NCI-H2171 treated with DMSO at 0.1 percent for 48 hours (cell line): ENCODE measurements at places on chromosomes 5 and 9.

DNA sequence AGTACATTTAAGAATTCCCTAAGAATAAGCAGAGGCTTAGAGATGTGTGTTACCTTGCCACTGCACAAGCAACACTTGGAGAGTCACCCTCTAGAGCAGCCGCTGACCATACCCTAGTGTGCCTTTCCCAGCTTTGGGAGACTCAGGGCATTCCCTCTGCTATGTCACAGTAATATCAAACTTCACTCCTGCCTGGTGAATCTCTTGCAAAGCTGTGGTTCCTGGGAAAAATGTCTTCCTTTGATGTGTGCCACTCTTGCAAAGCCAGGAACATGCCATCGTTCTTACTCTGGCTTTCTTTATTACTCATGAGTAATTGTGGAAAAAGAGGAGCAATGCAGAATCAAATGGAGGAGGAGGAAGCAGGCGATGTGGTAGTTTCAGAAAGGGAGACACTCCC lies 173.2 kb downstream of the CCDC192 start:
- no peak for DNase-seq

DNA sequence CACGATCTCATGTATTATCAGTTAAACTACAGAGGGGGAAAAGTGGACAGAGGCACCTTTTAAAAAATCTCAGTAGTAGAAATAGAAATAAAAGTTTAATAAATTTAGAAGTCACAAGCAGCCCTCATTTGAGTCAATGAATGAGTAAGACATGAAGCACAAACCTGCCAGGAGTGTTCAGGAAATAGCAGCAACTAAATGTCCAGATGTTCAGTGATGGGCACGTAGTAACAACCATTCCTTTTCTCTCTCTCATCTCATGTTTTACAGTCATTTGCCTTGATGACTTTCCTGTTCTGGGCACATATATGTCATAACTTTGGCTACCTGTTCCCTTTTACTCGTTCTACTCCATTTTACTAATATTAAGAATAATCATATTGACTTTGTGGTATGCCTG lies 17.7 kb downstream of the ISOC1 start:
- no peak for DNase-seq

GRCh38 chr9:33287087-33287490 lies 3.2 kb upstream of the NFX1 start:
- peak; percentile 59 for DNase-seq

DNA sequence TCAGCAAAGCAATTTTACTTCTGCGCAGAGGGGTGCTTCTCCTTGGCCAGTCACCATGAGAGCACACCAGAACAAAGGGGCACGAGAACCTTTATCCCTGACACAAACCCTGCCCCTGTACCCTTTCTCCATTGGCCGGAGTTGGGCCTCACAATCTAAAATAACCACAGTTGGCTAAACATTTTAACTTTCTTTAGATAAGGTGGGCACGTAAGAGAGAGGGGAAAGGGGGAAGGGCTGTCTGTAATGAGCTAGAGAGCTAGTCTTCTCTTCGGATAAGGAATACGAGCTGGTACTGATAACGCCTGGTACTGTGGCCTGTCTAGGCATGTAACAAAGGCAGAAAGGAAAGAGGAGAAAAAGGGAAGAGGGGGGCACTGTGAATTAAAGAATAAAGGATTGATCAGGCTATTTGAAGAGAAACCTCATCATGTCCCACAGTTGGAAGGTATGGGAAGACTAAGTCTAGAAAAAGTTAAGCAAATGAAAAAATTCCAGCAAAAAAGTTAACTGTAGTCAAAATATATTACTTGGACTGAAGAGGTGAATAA lies 1.8 kb upstream of the IARS1 start:
- no peak for DNase-seq

- no peak for DNase-seq
These were observed 110.7 kb upstream of the MAMDC2 start for GRCh38 chr9:69932901-69933300.

GRCh38 chr9:129175515-129175824 lies 2.6 kb downstream of the IER5L start:
- DNase-seq = no peak

DNA sequence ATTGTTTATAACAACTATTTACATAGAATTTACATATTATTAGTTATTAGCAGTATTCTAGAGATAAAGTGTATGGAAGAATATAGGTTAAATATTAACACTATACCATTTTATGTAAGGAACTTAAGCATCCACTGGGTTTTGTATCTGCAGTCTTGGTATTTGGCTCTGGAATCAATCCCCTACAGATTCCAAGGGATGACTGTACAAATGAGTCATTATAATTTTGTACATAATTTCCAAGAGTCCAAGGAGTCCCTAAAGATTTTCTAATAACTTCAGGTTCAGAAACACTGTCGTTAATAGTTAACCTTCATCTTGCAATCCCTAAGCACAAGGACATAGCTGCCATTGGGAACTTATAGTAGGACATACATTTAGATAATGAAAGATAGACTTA lies 254.8 kb upstream of the PDE4D start:
- no peak for DNase-seq

DNA sequence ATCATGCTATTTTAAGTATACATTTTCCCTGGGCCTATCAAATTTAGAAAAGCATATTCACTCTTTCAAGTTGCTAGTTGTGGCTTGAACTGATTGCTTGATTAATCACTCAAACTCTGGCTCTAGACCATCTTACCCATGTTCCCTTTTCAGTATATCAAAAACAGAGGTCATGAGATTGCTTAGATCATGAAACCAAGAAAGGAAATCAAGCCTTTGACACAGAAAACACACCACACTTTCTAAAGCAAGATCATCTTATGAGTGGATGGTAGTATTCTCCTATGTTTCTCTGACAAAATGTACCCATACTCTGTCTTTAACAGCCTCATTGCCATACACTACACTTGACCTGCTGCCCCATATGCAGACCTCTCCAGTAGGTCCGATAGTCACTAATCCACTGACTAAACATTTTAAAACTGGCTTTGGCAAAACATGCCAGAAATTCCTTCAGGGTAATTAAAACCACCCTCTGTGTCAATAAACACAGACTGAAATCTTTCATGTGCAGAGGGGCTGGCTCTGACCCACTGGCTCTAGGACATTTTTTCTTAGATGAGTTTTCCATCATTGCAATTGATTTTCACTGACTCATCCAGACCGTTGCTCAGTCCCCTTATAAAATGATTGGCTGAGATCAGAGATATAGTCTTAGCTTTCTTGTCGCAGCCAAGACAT lies 18.2 kb downstream of the PPP2R2B start:
- DNase-seq = no peak

DNA sequence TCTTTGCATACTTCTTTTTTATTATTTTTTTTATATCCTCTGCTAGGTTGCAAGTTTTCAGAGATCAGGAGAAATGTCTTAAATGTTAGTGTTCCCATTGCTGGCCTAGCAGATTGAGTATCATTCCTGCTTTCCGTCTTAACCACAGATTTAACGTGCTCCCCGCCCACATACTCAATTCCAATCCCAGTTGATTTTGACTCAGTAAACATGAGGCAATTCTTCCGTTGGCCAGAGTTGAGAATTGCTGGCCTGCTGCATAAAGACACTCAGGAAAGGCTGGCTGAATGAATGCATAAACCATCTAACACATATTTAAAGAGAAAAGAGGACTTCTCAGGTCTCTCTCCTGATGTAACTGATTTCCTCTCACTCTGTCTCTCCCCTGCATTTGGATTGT lies 46.8 kb upstream of the PLPP6 start:
- no peak for DNase-seq

- DNase-seq = no peak
These were observed 12.6 kb upstream of the TMEM38B start for GRCh38 chr9:105681724-105682123.

DNA sequence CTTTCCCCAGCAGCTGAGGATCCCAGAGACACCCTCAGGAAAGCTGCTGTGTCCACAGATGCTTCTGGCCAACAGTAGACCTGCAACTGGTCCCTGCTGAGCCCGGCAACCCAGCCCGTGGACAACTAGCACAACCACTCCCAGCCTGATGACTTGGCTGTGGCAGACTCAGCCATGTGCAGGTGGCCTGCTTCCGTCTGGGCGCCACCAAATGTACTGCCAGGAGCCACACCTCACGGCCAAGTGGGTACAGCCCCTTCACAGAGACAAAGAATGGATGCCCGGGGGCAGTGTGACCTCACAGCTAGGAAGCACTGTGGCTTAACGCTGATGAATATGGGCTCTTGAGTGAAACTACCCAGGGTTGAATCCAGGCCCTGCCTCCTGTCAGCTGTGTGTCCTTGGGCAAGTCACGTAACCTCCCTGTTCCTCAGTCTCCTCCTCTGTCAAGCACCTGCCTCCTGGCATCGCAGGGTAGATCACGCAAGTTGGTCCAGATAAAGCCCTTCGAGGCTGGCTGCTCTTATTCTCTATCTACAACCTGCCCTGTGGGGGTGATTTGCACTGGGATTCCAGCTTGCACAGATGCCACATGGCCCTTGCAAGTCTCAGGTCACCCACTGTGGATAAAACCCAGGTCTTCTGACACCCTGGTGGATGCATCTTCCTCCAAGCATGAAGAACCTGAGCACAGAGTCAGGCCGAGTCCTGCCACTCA lies 225.0 kb downstream of the PBX3 start:
- no peak for DNase-seq

DNA sequence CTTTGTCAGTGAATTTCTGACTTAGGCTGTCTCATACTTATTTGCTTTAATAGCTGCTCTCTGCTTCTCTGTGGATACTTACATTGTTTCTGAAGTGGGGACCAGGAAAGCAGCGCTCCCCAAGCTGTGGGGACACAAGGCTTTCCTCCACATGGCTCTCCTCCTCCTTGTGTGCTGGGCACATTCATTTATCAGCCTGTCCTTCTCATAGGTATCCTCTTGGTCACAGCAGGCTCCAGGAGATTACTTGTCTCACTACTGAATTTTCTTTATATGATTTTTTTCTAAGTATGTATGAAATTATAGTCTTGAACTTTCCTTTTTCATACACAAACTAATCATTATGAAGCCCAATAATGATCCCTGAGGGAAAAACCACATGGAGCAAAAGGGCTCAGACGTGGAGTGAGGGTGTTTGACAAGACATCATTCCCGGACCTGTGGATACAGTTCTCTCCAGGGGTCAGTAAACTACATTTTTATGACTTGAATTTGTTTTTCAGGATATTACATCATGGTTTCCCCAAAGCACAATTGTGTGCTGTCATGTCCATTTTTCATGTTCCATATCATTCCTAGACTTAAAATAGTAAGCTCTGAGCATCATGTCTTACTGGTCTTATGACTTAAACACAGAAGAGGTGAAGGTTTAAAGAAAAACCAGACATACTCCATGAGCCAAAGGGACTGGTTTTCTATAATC lies 234.5 kb downstream of the PCSK1 start:
- DNase-seq = no peak

DNA sequence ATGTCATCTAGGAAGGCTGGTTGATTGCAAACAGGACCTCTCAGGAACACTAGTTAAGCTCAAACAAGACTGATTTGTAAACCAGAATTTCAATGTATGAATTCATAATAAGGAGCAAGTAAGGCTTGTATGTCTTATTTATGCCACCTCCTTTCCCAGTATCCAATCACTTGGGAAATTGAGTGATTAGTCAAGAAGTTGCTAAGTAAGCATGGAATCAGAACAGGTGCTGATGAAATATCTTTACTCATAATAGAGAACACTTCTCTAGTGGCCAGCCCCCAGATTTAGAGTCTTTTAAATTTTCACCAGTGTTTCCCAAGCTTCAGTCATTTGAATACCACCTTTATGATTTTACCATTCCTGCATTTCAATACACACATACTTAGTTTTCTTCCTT lies 5.3 kb upstream of the DDX4 start:
- no peak for DNase-seq

- DNase-seq = no peak
These were observed 4.4 kb upstream of the TMEM268 start for GRCh38 chr9:114606597-114607207.

DNA sequence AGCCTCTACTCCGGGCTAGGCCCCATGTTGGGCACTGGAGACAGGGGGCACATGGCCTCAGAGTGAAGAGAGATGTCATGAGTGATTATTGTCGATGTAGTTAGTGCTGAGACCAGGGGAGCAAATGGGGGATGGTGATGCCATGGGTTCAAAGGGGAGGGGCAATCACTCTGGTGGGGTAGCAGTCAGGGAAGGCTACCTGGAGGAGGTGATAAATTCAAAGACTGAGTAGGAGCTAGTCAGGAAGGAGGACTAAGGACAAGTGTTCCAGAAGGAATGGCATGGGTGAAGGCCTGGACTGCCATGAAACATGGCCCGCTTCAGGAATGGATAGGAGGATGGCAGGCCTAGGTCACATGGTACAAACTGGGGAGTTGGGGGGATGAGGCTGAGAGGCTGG lies 41.6 kb downstream of the C9orf50 start:
- no peak for DNase-seq

DNA sequence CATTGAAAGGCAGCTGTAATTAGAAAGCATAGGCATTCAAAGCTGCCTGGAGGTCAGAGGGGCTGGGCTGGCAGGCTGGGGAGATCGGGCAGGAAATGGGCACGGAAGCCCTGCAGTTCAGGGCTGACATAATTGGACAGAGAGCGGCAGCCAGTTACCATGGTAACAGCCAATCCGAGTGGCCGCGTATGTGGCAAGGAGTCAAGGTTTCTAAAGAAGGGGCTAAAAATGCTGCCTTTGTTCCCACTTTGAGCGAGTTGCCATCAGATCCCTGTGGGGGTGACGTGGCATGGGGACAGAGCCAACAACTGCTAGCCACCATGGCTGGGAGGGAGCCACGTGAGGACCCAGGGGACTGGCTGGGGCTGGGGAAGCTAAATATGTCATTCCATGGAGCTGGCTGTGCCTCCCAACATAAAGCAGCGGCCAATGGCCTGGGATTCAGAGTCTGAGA lies 44.7 kb upstream of the NDFIP1 start:
- no peak for DNase-seq

- DNase-seq = peak; percentile 77
These were observed 61.4 kb downstream of the C5orf15 start for GRCh38 chr5:133907075-133907474.

DNA sequence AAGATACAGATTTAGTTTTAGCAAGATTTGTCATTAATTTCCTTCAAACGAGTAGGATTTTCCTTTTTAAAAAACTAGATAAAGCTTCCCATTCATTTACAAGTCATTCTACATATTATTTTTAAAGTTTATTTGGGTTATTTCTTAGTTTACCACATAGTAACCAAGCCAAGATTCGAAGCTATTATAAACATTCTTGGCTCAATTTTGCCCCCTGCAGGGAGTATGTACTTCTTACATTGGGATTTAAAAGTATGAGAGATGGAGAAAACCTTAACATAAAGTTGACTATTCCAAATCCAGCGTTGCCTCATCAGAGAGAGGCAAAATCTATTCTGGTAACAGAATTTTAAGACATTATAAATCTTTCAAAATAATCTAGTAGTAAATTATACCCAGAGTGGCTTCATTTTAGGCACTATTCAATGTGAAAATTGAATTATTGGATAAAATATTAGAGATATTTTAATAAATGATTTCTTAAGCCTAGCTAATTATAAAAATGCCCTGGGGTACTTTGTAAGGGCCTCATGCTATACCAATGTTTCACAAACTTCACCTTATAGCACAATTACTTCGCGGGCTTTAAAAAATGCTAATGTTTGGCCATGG lies 39.1 kb downstream of the FBN2 start:
- peak; percentile 15 for DNase-seq
